Fibroblast of villous mesenchyme (primary cell): ENCODE measurements at places on chromosomes 11 and 22. TPM values are rescaled to one million over a fixed set of nuclear protein-coding genes. Genes with fewer than 3 reads are reported as not detected.
A peak's percentile ranks its signal among the peaks of the same experiment; 100 is the strongest.

PHOX2A gene
- not detected in 2 replicates for total RNA-seq

CRYAB gene
- 11.0 and 20.7 TPM in 2 replicates for total RNA-seq

BTBD18 gene
- total RNA-seq, result not detected in 2 replicates

TNNT3 gene
- not detected in 2 replicates for total RNA-seq

IL10RA gene
- not detected in 2 replicates for total RNA-seq

OR51B2 gene
- total RNA-seq, result not detected in 2 replicates

GRCh38 chr11:120635136-120635810 is 123.7 kb downstream of the GRIK4 start:
- DNase-seq, result no peak

DNA sequence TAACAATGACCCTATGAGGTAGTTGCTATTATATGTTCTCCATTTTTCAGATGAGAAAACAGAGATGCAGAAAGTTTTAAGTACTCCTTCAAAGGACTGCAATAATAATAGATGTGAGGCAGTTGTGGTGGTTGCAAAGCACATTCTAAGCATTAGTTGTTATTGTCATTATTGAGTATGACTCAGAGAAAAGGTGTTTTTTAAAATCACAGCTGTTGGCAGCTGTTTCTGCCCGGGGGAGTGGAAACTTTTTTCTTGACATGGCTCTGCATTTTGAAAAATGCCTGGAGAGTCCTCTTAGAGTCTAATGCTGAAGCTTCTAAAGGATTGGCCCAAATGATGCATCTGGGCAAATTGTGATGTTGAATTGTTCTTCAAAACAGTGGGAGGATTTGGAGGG is 244.5 kb upstream of the MPPED2 start:
- peak; percentile 2 for DNase-seq

GRCh38 chr11:116693102-116693570 is 79.7 kb downstream of the BUD13 start:
- no peak for DNase-seq

DNA sequence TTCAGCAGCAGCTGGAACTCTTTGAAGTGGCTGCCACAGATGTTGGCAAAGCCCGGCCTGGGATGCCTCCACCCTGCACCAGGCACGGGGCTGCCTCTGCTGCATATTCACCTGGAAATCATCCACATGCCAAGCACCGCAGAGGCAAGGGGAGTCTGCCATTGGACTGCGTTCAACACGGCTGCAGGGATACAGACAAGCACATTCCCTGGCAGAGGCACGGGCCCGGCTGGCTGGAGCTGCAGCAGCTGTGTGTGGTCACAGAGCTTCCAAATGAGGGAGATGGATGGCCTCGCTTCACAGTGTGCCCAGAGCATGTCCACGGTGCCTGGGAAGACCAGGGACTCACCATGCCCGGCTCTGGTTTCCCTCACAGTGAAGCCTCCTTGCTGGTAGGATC is 1378.9 kb downstream of the TBC1D22A start:
- DNase-seq, result no peak

- DNase-seq, result peak; percentile 30
Observed at GRCh38 chr11:88604260-88604659, 266.7 kb upstream of the CTSC start.

DNA sequence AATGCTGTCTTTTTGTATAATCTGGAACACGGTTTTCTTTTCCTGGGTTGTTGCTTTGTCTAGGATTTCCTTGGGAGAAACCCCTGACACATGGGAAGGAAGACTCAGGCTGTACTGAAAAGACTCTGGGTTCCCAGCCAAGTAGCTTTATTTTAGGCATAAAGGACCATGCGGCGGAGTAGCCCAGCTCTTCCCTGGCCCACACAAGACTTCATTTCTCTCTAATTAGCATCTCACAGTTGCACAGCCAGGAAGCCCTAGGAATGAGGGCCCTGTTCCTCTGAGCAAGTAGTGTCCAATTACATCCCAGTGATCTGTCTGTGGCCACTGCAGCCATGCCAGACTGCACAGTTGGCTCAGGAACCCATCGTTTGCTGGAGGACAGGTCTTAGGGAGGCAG is 319.5 kb downstream of the TENM4 start:
- no peak for DNase-seq

- peak; percentile 60 for DNase-seq
Observed at GRCh38 chr22:38782402-38783094, 11.4 kb downstream of the DNAL4 start.

DNA sequence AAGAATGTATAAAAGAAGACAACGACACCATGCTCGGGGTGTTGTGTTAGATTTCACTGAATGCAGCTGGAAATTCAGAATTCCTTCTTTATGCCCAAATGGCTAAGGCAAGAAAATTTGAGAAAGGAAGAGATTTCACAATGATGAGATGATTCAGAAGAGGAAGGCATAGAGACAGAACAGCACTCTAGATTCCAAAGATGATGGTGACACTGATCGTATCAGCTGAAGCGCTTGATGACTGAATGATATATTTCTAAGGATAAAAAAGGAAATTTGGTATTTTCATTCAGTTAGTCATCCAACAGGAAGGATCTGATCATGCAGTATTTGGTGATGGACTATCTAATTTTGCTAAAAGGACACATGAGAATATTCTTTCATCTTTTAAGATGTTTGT is 189.2 kb downstream of the EFCAB6 start:
- no peak for DNase-seq

- no peak for DNase-seq
Observed at GRCh38 chr11:1333091-1333772, 23.8 kb upstream of the TOLLIP start.
